ENCODE measurements at places on chromosomes 6 and 20.

- no peak for DNase-seq
Observed at GRCh38 chr6:30325150-30325872, 1.4 kb upstream of the TRIM39 start.

- no peak for DNase-seq
Observed at GRCh38 chr6:143348531-143348930, 102.0 kb downstream of the ADAT2 start.

DNA sequence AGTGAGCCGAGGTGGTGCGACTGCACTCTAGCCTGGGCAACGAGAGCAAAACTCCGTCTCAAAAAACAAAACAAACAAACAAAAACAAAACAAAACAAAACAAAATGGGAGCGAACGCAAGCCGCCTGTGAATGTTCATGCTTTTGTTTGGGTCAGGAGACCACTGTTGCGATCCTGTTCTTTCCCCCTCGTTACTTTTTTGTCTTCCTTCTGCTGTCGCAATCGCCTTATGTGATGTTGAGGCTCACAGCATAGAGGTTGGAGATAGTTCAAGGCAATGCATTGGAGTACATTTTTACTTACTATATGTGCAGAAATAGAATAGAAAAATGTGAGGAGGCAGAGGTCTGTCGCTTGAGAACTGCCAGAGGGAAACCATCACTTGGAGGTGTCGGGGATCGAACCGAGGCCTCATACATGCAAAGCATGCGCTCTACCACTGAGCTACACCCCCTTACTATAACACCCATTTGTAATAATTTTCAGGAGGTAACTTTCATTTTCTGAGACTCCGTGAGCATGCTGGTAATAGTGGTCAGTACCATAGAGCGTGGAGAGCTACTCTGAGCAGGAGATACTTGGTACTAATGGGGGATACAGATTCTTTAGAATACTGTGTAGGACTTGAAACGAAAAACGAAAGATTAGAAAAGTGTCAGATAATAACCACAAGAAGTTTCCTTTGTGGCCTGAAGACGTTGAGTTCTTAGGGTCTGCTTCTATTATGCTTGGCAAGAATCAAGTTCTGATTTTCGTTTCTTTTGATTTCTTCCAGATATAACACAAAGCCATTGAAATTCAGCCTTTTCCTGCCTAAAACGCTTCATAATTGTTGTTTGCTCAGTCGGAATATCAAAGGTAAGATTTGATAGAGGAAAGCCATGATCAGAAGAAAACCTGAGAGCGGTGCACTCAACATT lies 121.1 kb downstream of the TRIM27 start:
- peak; percentile 63 for DNase-seq

DNA sequence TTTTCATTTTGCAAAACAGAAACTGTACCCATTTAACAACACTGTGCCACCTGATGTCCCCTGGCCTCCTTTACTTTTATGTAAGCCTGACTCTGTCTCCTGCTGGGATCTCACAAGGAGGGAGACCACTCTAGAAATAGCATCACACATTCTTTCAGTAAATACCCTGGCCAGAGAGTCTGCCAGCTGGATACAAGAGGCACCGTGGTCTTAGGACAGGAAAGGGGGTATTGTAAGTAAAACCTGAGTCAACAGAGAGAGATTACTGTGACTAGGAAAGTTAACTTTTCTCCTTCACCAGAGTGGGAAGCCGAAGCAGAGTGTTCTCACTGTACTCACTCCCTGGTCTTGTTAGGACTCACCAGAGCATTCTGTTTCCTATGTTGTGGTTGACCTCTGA lies 27.8 kb downstream of the CMTR1 start:
- no peak for DNase-seq

- DNase-seq: no peak
Observed at GRCh38 chr20:54237116-54237943, 29.4 kb downstream of the PFDN4 start.

- DNase-seq: no peak
Observed at GRCh38 chr6:170199716-170200115, 91.2 kb downstream of the DLL1 start.

DNA sequence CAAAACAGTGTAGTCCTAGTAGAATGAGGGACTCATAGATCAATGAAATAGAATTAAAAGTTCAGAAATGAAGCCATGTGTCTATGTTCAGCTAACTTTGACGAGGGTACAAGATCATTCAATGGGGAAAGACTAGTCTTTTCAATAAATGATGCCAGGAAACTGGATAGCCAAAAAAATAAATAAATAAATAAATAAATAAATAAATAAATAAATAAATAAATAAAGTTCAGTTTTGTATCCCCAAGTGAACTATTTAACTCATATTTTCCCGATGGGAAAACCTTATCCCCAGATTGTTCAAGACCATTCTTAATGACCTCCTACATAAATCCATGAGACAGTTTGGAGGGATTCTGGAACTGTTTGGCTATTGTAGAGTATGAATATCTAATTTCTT lies 277.1 kb upstream of the EYS start:
- no peak for DNase-seq

DNA sequence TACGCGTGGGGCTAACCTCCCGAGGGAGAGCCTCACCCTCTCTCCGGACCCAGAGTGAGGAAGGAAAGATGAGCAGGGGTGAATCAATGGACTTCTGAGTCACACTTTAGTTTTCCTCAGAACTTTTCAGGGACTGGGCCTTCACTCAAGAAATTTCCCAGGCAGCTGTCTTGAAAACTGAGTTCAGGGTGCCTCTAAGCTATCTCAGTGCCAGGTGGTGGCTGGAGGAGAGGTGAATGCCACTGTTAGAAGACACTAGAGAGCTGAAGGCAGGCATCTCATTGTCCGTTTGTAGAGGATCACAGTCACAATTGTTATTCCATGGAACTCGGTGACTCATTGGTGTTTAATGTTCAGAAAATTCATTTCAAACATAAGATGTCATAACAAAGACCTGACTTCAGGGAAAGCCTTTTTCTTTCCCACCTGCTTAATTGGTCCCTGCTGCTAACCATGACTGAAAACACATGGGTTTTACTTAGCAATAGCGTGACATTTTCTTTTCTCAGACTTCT lies 5.3 kb upstream of the SERPINB6 start:
- no peak for DNase-seq

DNA sequence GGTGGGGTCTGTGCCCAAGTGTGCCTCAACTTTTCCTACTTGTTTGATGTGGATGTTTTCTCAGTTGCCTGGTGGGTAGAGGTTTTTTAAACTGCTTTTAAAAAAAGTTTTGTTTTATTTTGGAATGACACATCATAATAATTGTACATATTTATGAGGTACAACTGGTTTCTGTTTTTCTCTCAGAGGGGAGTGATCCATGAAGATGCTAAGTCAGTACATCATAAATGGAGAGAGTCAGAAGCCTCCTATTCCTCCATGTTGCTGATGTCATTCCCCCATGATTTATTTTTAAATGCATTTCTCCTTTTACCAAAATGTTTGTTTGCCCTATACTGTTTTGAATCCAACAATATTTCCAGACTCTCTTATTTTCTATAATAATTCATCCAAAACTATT lies 77.3 kb upstream of the CLVS2 start:
- no peak for DNase-seq

DNA sequence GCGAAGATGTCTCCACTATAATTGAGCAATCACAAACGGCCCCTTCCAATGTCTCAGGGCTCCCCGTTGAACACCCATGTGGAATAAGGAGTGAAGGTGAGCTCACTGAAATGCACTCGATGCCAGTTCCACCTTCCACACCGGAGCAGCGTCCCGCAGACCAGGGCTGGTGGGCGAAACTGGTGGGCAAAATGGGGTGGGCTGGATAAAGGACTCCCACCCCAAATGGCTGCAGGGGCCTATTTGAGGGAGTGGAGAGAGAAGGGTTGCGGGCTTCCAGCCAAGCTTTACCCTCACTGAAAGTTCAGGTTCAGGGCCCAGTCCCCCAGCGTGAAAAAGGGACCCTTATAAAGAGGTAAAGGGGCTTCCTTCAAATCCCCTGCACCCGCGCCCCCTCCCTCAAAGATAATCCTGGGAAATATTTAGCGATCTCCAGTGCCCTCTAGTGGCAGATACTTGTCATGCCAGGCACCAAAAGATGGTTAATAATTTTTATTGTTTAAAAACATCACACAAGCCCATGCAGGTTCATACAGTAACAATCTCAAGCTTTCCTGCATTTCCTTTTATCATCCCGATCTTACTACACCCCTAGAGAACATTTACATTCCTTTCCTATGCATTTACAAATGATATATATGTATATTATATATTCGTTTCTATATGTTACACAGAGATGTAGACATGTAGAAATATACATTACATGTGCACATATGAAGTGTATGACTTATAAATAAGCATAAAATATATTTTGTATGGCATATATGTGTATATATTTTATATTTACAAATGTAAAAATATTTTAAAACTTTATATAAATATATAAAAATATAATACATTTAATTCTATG lies 58.2 kb upstream of the NKX2-2 start:
- peak; percentile 1 for DNase-seq

DNA sequence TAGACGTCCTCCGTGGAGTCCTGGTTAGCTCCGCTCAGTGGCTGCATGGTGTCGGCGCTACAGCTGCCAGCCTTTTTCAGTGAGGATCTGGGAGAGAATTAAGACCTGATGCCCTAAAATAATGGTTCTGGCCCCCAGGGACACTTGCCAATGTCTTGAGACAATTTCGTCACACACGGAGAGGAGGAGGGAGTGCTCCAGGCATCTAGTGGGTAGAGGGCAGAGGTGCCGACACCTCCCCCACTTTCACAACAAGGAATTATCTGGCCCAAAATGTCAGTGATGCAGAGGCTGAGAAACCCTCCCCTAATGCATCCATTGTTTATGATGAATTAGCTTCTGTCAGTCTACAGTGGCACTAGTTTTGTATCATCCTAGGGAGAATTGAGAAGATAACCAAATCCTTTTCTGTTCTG lies 24.4 kb downstream of the TMEM181 start:
- no peak for DNase-seq

DNA sequence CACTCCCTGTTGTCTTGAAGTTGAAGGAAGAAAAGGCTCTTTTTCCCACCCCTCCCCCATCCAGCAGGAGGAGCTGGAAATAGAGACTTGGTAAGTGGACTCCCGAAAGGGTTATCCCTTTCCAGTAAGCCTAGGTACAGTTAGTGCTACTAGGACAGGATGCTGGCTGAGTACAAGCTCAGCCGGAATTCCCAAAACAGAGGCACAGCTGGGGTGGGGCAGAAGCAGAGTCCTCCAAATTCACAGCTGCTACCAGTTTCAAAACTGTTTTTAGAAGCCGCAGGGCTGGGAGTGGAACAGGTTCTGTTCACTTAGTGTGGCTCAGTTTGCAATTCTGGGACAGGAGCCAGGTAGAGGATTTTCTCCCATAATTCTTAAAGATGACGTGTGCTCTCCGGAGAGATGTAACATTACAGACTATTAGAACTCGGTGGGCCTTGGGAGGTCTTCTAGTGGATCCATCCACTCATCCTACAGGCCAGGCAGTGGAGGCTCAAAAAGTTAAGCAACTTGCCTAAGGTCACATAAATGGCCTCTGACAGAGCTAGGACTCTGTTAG lies 19.0 kb upstream of the UTRN start:
- peak; percentile 63 for DNase-seq

DNA sequence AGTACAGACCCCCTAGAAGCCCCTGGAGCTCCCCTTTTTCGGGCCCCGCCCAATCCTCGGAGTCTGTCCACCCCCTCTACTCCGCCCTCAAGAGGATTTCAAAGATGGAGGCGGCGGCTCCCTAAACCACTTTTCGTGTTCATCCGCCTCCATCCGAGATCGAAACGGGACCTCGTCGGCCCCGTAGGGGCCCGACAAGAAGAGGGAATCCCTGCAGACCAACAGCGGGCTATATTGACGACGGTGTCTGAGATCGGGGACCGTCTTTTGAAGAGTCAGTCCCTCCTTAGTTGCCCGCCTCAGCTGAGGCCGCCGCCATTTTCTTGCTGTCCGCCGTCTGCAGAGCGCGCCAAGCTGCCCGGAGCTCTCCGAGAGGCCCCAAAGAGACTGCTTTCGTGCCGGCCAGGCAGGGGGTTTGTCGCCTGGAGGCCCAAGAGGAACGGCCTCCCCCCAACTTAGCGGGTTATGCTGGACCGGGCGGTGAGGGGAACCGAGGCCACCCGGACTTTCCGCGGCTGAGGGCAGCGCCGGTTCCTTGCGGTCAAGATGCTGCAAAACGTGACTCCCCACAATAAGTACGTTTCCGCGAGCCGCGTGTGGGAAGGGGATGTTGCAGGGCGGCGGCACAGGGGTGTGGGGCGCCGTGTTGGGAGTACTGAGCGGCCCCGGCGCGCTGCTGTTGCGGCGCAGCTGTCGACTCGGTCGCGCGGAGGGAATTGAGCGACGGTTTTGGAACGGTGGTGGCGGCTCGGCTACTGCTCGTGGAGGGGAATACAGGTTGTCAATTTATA lies 4.2 kb downstream of the BRD2 start:
- DNase-seq: no peak

DNA sequence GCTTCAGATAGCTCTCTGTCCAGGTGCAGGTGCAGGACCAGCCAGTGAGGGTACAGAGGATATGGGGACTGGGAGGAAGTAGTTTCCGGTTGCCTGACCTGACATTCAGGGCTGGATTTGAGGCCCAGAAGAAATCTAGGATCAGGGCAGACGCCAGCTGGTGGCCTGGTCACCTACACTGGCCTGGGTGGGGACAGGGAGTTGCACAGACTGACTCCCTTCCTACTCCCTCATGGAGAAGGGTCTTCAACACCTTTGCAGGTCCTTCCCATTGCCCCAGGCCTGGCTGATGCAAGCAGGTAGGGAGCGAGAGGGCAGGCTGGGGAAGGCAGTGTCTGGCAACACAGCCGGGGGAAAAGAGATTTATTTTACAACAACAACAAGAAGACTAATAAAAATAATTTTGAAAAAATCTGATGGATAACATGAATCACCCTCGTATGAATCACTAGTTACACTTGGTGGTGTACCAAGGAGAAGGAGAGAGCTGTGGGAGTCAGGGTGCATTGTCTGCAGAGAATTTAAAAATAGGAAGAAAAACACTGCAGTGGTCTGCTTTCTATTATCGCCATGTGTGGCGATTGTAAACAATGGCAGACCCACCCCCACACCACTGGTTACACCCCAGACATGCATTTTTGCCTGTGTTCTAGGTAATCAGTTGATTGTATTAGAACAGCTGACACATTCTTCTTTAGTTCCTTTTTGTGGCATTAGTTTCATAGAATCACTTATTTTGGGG lies 62.3 kb upstream of the SNX9 start:
- DNase-seq: peak; percentile 84

DNA sequence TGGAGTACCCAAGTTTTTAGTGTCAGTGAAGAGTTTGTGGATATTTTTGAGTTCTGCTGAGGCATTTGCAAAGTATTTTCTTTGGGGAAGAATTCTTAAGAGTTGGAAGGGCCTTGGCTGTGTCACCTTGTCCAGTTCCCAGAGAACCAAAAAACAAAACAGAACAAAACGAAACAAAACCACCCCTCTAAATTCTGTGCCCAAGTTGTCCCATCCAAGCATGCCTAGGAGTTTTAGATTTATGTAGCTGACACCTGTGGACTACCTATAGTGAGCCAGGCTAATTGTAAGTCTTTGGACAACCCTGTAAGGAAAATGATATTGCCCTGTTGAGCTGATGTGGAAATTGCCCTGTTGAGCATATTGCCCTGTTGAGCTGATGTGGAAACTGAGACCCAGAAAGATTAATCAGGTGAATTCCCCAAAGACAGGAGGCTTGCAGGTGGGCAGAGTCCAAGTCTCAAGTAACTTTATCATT lies 1.0 kb upstream of the ECI2 start:
- DNase-seq: no peak

- DNase-seq: no peak
Observed at GRCh38 chr20:45322952-45323383, 14.9 kb upstream of the MATN4 start.

GRCh38 chr6:28323813-28324424 lies 12.0 kb downstream of the ZSCAN31 start:
- no peak for DNase-seq

- DNase-seq: no peak
Observed at GRCh38 chr6:114327074-114327473, 15.7 kb downstream of the HS3ST5 start.

GRCh38 chr6:18122128-18123093 lies at the start of gene NHLRC1:
TSS of gene NHLRC1 (minus strand) at chr6:18122677. CDS start at chr6:18122606, 71 bp downstream.
- peak; percentile 60 for DNase-seq

All from HFF-Myc (cell line).